ENCODE measurements at places on chromosomes 5 and 9.

DNA sequence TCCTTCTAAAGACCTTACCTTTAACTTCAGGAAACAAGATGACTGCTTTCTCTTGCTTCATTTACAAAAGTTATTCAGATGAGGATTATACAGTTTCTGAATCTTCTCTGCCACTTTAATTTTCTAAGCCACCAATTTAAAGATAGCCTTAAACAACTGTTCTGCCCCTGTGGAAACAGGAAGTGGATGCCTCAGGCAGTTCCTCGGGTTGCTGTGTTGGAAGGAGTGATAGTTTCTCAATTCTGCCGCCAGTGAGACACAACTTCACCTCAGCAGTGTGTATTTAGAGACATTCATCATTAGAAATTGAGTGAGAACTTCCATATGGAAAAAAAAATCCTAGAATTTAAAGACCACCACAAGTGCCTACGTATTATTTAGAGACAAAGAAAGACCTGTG lies 475.1 kb upstream of the WWC1 start:
- DNase-seq: no peak

- DNase-seq: peak; percentile 53
These were observed 24.3 kb downstream of the GCNT4 start for GRCh38 chr5:75028090-75028489.

DNA sequence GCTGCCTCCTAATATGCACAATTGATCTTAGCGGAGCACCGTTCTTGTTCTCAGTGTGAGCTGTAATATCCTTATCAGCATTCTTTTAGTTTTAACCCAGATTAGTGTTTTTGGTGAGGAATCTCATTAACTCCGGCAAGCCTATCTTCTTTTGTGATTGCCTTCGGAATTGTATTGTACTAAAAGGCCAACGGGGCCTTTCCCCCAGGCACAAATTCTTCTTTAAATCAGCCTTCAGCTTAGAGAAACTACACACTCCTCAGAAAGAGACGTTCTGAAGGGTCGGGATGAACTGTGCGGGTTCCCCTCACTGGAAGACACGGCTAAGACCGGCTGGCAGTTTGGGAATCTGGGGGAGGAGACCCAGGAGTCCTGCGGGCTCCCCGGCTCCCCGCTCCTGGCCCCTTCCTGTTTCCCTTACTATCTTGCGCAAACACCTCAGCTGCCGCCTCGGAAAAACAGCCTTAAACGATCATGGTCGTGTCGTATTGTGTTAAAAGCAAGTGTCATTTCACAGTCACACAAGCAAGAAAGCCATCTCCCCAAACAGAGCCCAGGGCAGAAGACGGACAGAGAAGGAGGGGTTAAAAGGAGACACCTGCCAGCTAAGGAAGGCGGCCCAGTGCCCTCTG lies 353.1 kb upstream of the IRX2 start:
- DNase-seq: no peak

DNA sequence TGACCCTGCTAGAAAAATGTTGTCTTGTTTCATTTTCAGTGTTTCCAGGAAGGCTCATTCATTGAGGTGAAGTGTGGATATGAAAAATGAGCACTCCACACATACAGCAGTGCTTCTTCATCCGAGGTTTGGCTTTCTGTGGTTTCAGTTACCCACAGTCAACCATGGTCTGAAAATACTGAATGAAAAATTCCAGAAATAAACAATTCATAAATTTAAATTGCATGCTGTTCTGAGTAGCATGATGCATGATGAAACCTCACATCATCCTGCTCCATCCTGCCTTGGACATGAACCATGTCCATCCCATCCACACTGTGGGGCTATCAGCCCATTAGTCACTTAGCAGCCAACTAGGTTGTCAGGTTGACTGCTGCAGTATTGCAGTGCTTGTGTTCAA lies 10.4 kb upstream of the SLC45A2 start:
- DNase-seq: no peak

GRCh38 chr9:19631181-19631580 lies 157.7 kb downstream of the SLC24A2 start:
- no peak for DNase-seq

GRCh38 chr9:1340390-1340789 lies 290.2 kb downstream of the DMRT2 start:
- DNase-seq: no peak

- DNase-seq: no peak
These were observed 172.1 kb downstream of the RASEF start for GRCh38 chr9:82890865-82891264.

GRCh38 chr5:156109317-156110023 lies 217.5 kb upstream of the SGCD start:
- DNase-seq: no peak

DNA sequence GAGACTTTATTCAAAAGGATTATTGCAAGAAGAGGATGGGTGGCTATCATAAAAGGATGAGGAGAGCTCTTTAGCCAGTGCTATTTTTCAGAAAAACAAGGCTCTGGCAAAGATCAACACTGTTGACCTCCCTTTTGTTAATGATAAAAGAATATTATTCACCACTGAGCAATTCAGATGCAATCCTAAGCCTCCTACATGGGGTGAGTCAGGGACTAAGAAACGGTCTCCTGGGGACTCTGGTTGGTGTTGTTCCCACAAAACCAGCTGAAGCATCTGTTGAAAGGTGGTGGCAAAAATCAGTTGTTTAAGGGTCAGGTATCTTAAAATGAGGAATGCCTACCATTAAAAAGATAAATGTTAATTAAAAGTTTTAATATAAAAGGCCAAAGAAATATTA lies 7.7 kb upstream of the GCNT1 start:
- DNase-seq: no peak

- DNase-seq: no peak
These were observed 51.0 kb downstream of the COL27A1 start for GRCh38 chr9:114206221-114206789.

DNA sequence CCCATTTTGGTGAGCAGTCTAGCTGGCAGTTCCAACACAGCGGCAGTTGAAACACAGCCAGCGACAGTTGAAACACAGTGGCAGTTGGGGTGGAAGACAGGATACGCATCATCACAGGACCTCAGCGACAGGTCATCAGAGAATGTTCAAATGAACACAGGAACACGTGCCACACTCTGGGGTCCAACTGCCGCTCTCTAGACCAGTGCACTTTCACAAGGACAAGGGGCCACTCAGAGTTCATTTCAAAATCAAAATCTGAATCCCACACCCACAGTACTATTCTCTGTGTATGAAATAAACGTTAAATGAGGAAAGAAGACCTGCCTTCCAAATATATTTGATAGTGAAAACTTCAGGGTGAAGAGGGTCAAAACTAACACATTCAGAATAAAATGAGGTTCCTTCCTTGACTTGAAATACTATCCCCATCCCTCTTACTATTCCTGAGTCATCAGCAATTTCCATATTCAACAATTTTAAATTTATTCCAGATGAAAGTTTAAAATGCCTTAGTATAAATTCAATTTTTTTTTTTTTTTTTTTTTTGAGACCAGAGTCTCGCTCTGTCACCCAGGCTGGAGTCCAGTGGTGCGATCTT lies 53.0 kb upstream of the SIMC1 start:
- DNase-seq: no peak

GRCh38 chr5:96385538-96385937 lies 47.5 kb downstream of the PCSK1 start:
- no peak for DNase-seq

GRCh38 chr5:72477644-72478043 lies 29.6 kb downstream of the ZNF366 start:
- no peak for DNase-seq

- DNase-seq: no peak
These were observed 81.1 kb downstream of the JAKMIP2 start for GRCh38 chr5:147701468-147701867.

- DNase-seq: no peak
These were observed 55.2 kb downstream of the SLC1A3 start for GRCh38 chr5:36661456-36662220.

- no peak for DNase-seq
These were observed 148.5 kb downstream of the C9orf152 start for GRCh38 chr9:110059461-110059860.

GRCh38 chr9:38395653-38396370 lies 3.3 kb downstream of the ALDH1B1 start:
- DNase-seq: no peak

- no peak for DNase-seq
These were observed 60.3 kb downstream of the PHF2 start for GRCh38 chr9:93636667-93637066.

DNA sequence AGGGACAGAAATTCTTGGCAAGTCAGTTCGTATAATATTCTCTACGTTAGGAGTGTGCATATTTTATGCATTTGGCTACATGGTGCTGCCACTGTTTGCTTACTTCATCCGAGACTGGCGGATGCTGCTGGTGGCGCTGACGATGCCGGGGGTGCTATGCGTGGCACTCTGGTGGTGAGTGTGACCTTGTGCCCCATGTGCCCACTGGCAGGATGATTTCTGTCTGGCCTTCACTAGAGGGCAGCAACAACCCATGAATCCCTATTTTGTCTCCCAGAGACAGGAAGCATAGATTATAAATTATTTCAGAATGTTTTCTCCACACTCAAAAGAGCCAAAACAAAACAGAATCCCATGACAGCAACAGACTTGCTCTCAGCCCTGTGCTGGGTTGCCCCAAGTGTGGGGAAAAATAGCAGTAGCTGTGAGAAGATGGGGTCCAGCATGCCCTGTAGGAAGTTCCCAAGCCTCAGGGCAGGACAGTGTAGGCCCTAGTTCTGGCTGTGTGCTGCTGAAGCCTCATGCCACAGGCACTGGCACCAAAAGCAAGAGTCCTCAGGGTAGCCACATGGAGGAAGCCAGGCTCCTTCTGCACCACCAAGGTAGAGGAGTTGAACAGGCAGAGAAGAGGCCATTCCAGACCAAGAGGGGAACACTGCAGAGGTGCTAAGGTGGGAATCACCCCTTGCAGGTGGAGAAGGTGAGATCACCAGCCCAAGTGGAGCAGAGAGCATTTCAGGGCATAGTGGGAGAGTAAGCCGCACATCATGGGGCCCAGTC lies 16.0 kb downstream of the SLC22A5 start:
- DNase-seq: peak; percentile 54

- peak; percentile 40 for DNase-seq
These were observed 9.9 kb upstream of the FBP2 start for GRCh38 chr9:94603259-94604160.

GRCh38 chr5:39177631-39177964 lies 41.8 kb downstream of the FYB1 start:
- DNase-seq: no peak

DNA sequence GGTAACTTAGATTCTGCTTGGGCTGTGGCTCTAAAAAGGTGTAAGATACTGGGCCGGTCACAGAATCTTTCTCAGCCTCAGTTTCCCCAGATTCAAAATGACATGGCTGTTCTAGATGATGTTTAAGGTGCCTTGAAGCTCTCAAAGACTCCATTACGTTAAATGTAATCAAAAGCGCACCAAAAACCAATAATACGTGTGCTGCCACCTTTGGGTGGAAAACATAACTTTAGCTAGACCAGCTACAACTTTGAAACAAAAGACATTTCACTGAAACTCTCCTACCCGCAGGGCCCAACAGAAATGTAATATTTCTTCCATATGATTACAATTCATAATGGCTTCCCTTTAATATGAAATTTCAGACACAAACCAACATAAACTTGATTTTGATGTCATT lies 35.0 kb upstream of the PCSK5 start:
- no peak for DNase-seq

- no peak for DNase-seq
These were observed 9.0 kb upstream of the MOB3B start for GRCh38 chr9:27538647-27539046.

DNA sequence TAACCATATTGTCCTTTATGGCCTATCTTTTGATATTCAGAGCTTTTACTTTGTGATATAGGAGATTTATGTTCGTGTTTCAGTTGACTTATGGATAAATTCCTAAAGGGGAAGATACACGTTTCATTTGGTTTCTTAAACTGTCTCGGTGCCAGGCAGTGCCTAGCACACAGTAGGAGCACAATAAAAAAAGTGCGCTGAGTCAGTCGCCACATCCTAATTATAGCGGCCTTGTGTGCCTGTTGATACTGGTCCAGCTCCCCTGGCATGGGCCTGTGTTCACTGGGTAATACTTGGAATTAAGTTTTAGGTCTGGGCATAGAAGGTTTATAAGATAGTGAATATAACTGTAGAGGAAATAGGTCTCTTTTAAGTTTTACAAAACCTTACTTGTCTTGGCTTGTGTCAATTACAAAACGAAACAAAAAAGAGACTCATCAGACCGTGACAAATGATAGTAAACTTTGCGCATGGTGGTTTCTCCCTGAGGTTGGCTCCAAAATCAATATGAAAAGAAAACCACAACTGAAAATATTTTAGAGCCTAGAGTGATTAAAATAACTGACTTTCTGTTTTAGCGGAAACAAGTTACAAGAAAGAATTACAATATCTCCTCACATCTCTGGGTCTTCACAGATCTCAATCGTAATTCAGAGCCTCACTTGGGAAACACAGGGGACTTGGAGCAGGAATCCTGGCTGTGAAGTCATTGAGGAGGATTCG lies 84.8 kb downstream of the MVB12B start:
- DNase-seq: peak; percentile 67

DNA sequence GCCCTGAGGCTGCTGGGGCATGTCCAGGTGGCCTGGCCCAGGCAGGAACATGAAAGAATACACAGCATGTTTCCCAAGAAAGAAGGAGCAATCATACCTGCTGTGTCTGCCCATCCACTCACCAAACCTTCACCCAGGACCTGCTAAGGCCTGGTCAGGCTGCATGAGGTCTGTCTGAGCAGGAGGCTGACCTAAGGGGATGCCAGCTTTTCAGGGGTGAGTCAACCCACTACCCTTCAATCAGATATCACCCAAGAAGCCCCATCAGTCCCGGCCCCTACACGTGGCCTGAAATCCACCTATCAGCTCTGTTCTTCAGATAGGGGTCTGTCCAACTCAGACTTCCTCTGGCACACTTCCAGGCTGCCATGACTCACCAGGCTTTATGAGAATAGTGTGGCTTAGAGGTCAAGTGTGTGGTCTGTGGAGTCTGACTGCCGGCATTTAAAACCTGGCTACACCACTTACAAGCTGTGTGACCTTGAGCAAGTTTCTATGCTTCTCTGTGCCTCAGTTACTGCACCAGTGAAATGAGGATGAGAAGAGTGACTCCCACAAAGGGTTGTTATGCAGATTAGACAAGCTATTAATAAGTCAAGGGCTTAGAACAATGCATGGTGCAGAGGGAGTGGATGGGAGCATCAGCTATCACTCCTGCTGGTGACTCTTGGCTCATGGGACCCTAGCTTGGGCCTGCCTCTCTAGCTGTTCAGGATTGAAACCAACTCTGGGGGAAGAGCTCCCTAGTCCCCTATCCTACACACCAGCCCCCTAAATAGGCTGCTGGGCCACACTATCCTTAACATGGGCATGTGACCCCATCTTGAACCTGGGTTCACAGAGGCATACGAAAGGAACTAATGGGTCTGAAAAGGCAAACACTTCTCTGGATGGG lies 130.3 kb downstream of the PAX5 start:
- DNase-seq: no peak

GRCh38 chr5:51043745-51044144 lies 339.5 kb upstream of the ISL1 start:
- no peak for DNase-seq
